Retina (tissue), 1 donor: ENCODE measurements at places on chromosomes 1 and 21.

DNA sequence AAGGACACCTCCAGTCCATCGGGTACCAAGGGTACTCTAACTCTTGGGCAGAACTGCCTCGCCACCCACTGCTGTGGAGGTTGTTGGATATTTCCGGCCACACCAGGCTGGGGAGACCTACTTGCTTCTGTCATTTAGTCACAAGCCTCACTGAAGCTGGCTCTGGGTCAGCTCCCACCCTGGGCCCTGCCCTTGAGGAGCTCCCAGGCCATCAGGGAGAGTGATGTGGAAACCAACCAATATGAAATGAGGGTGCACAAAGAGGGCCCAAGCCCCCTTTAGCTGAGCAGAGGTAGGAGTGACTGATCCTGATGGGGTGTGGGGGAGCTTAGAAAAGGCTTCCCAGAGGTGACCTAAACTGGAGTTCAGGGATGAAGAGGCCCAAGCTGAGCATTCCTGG is 19.6 kb downstream of the PARS2 start:
- DNase-seq = no peak

GRCh38 chr1:209768354-209768774 is 12.5 kb downstream of the TRAF3IP3 start:
- no peak for DNase-seq

DNA sequence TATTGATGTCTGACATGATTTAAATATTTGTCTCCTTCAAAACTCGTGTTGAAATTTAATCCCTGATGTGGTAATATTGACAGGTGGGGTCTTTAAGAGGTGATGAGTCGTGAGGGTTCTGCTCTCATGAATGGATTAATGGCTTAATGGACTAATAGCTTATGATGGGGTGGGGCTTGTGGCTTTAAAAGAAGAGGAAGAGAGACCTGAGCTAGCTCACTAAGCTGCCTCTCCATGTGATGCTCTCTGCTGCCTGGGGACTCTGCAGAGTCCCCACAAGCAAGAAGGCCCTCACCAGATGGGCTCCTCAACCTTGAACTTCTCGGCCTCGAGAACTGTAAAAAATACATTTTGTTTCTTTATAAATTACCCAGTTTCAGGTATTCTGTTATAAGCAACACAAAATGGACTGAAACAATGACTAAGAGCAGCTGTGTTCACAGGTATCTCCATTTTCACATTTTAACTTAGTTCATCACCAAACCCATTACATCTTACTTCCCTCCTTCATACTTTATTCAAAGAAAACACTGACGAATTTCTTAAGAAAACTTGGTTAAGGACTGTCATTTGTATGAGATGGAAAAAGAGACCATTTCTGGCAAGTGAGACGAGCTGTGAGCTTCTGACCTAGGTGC is 12.1 kb upstream of the AIM2 start:
- DNase-seq = no peak

DNA sequence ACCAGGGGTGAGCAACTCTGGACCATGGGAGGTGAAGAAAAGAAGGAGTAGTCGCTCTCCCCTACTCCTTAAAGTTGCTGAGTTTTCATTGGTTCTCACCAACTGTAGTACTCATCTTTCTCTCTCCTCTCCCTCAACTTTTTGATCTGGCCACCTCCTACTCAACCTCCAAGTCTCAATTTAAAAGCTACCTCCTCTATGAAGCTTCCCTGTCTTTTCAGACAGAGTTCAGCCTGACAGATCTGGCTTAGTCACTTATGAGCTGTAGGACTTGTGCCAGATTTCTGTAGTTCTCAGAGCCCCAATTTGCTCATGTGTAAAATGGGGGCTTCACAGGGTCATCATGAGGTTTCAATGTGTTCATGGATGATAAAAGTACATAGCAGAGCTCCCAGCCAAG is 34.5 kb upstream of the HTR1D start:
- DNase-seq = no peak

DNA sequence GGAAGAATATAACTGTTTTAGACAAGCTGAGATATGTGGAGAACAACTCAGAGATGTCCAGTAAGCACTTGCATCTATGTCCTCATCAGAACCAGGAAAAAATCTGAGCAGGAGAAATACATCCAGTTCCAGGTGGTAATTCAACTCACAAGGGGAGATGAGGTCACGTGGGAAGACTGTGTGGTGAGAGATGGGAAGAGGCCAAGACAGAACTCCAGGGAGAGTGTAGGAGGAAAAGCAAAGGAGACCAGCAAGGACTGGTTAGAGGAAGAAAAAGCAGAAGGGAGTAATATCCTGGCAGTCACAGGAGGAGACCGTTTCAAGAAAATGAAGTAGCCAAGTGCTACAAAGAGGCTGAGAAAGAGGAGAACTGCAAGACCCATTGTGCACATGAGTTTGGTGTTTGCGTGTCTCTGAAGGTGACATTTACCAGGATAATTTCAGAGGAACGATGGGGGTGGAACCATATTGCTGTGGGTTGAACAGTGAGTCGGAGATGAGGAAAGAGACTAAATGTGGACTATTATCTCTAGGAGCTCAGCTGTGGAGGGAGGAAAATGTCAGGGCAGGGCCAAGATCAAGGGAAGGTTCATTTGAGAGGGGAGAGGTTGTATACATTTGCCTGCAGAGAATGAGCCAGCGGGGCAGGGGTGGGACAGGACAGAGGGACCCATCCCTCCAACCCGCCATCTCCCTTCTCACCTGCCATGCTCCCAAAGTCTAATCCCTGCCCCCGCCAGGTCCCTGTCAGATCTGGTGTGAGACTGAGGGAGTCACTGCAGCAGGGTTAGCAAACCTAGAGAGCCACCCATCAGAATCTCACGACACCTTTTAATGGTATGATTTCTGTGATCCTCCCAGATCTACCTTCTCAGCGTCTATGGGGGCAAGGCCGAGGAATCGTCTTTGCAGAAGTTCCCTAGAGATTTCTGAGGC is 24.9 kb downstream of the SUSD4 start:
- DNase-seq = no peak

DNA sequence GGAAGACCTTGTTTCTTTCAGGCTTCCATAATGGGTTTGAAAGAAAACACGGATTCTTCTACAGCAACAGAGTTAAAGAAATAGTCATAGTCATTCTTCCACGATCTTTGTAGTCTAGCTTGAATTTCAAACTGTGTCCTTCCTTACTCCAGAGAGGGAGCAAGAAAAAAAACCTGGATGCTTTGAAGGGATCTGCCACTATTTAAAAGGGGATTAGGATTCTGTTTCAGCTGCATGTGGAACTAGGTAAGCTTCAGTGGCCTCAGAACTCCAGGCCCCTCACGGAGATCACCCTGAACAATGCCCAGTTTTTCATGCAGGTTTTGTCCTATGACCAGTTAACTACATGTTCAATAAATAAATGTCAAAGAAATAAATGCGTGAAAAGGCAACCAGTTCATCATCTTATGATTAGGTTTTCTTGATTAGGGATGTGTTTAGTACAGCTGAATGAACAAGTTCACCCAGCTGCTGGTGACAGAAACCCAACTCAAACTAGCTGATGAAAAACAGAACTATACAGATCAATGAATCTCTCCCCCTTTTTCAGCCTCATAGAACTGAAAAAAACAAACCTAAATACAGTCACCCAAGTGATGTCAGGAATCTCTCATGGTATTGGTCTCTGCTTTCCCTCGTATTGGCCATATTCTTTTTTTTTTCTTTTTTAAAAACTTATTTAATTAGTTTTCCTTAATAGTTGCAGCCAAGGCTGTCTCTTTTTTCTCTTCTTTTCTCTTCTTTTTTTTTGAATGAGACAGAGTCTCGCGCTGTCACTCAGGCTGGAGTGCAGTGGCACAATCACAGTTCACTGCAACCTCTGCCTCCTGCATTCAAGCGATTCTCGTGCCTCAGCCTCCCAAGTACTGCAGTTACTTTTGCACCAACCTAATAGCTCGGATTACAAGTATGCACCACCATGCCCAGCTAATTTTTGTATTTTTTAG is 14.6 kb upstream of the MPZL1 start:
- DNase-seq = no peak

GRCh38 chr21:16863908-16864307 is 648.9 kb upstream of the CXADR start:
- no peak for DNase-seq

GRCh38 chr1:101185421-101185820 is 51.4 kb upstream of the S1PR1 start:
- DNase-seq = no peak

GRCh38 chr1:224253721-224254120 is 70.7 kb downstream of the DEGS1 start:
- DNase-seq = no peak

DNA sequence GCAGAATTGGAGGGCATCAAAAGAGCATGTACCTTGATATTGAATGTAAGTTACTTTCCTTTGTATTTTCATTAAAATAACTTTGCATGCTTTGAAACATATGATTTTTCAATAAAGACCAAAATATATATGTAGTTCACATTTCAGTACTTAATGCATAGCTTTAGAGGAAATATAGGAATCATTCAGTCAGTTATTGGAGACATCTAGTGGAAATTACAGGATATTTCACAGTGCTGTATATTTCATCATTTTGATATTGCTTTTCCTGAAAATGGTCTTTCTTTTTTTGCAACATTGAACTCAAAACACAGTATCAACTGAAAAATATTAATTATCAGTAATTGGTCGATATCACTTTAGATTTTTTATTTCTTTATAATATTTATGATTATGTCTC is 375.8 kb downstream of the NCAM2 start:
- DNase-seq = no peak

GRCh38 chr1:25906644-25907300 is 553 bp upstream of the STMN1 start:
- peak; percentile 88 for DNase-seq

- no peak for DNase-seq
These were observed 25.3 kb upstream of the SIPA1L2 start for GRCh38 chr1:232655028-232655745.

GRCh38 chr1:171807556-171807955 is 26.1 kb downstream of the METTL13 start:
- DNase-seq = no peak

GRCh38 chr1:19762175-19762779 is 37.4 kb downstream of the TMCO4 start:
- no peak for DNase-seq

- DNase-seq = peak; percentile 34
These were observed 4.3 kb upstream of the S100A9 start for GRCh38 chr1:153353226-153353947.
